ENCODE measurements at places on chromosomes 3 and 15.

DNA sequence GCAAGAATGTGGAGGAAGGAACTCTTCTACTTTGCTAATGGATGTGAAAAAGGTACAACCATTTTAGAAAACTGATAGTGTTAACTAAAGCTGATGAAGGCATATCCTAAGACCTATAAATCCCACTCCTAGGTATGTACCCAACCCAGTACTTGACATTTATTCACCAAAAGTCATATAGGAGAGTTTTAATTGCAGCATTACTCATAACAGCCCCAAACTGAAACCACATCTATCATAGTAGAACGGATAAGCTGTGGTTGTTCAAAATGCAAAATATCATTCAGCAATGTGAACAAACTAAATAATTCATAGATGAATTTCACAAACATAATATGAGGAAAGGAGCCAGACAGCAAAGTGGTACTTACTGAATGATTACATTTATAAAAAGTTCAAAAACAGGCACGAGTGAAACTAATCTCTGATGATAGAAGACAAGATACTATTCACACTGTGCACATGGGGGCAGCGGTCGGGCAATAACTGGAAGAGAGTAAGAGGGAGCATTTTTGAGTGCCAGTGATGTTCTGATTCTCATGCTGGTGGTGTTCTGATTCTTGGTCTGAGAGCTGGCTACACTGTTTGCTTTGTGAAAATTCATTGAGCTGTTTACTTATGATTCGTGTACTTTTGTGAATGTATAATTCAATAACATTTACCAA, 34.3 kb downstream of the GOLIM4 start:
- DNase-seq: no peak

DNA sequence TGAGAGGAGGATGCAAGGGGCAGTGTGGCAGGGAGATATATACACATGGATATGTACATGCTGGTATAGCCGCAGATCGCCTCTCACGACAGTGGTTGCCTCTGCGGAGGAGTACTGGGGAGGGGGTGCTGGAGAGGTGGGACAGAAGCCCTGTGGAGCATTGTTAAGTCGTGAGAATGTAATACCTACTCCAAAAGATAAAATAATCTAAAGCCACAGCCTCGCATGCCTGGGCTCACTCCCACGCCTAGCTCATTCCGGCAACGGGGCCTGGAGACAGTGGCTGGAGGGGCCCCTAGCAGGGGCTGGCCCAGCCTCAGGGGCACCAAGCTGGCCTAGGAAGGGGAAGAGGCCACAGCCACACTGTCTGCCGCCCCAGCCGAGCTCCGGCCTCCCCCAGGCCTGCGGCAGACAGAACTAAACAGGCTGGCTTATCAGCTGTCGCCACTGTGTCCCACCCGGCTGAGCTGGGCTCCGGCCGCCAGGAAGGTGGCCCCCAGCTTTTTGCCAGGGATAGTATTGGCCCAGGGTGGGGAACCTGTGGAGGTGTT, 65.1 kb upstream of the LCTL start:
- no peak for DNase-seq

DNA sequence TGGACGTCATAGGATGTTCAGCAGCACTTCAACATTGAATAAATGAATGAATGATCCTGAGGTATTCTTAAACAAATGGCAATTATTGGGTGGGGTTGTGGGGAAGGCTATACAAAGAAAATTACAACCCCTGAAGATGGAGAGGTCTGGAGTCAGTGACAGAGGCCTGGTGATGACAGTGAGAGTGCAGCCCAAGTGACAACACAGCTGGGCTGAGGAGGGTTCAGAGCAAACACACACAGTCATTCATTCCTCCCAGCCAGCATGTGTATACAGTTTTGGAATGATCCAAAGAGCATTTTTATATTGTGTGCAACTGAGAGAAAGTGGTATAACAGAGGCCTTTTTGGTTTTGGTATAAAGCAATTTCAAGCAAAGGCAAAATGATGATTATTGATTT, 148.1 kb downstream of the ANO10 start:
- DNase-seq: no peak

- DNase-seq: no peak
These were observed 4.1 kb upstream of the CALML4 start for GRCh38 chr15:68209272-68209671.

GRCh38 chr15:64894395-64895056, 17.2 kb upstream of the ANKDD1A start:
- no peak for DNase-seq

GRCh38 chr3:86794361-86795065, 196.4 kb downstream of the VGLL3 start:
- no peak for DNase-seq

DNA sequence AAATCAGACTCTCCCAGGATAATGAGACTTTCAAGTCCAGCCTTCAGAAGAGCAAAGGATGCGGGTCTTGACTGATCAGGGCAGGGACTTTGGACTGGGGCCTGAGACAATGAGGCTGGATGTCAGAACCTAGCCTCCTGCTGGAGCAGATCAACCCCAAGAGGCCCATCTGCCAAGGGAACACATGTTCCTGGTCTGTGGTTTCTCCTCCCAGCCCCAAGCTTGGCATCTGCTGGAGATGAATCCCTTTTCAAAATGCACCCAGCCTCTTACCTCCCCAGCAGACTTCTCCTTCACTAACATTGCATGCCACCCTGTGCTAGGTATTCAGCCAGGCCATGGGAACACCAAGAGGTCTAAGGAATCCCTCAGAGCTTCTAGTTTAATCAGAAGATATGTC, 43.7 kb upstream of the MFGE8 start:
- no peak for DNase-seq

DNA sequence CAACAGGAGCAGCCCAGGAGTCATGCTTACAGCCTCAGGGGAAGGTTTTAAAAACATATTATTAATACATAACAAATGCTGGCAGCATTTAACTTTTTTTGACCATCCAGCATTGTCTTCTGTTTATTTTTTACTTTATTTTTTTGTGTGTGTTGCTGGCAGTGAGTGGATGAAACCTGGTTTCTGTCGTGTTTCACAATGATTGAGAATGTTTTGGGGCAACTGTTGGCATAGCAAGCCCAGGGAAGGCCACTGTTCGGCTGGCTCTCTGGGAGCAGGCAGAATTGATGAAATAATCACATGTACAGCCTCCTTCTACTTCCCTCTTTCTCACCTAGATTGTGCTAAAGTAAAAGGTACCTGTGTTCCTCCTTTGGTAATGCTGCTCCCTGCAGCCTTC, 190.2 kb downstream of the NR1D2 start:
- no peak for DNase-seq

DNA sequence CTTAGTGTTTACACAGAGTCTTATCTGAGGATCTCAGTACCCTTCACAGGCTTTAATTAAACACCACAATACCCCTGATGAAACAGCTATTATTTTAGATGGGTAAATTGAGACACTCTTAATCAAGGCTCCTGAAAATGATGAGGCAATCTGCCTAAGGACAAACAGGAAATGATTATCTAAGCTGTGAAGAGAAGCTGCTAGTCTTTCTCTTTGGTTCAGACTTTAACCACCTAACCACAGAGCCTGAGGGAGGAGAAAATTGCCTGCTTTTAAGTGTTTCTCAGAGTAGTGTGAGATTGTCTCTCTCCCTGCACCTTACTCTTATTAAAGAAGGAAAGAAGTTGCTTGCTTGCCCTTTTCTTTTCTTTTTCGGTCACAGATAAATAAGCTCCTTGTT, 364.3 kb upstream of the ADAMTS9 start:
- no peak for DNase-seq

DNA sequence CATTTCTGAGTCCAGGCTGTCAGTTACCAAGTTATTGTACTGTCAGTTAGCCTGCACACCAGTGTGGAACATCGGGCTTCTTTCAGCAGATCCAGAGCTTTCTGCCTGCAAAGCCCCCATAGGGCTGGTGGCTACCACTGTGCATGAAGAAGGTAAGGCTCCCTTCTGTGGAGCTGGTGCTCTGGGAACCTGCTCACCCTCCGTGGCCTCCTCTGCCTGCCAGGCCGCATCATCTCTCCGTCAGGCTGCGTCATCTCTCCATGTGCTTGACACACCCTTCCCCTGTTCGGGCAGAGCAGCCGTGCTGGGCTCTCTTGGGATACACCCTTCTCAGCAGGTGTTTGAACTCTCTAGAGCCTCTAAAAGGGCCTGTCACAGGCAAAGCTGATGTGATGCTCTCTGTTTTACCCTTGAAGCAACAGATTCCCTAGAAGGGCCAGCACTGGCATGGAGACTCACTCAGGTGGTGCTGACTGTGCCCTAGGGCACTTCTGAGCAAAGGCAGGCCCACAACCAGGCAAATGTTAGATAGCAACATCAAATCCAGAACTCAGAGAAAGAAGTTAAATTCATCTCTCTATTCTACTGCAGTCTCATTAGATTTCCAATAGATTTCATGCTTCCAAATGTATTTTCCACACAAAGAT, 261.1 kb downstream of the EPHB1 start:
- no peak for DNase-seq
